ENCODE measurements at places on chromosomes 6 and 20. TPM values are rescaled to one million over a fixed set of nuclear protein-coding genes. Genes with fewer than 3 reads are reported as not detected.

DNA sequence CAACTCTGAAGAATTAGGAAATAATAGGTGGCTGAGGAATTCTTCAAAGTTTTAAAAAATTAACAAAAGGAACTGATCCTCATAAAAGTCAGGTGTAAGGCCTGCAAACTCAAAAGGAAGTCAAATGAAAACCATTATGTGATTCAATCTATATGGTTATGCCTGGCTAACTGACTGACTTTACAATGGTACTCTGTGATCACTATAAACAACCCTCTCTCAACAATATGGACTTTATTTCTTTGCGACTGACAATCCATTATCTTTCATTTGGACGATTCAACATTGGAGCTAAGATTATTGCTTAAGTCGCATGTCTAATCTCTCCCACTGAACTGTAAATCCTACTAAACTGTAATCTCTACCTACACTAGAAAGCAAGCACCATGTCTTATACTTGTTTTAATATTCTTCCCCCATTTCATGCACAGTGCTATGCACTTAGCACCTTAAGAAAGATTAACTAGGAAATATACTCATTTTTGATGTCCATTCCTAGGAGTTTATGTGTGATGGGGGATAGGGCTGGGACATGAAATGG lies 1.4 kb downstream of the STK38 start:
- DNase-seq = peak; percentile 6

GRCh38 chr6:109491207-109491938 lies 8.4 kb upstream of the ZBTB24 start:
- peak; percentile 19 for DNase-seq

- DNase-seq = peak; percentile 65
Observed at GRCh38 chr6:117237561-117237960, 27.8 kb upstream of the VGLL2 start.

DNA sequence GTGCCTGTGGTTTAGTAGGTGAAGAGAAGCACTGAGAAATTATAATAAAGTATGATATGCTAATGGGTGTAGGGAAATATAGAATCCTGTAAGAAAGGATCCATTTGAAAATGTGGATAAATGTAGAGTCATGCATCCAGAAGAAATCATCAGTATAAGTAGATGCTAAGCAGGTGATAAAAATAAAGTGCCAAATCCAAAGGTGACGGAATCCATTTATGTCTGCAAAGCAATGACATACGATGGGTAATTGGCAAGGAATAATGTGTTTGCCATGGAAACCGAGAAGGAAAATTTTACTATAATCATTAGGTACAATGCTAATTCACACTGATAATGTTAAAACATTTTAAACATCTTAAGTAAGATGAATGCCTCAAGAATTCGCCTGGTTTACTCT lies 163.0 kb downstream of the OPN5 start:
- no peak for DNase-seq

GRCh38 chr6:120108061-120108795 lies 758.7 kb upstream of the MAN1A1 start:
- no peak for DNase-seq

STK4 gene
- total RNA-seq = 22.9 TPM

SNAP25 gene
- total RNA-seq = 4.5 TPM

- no peak for DNase-seq
Observed at GRCh38 chr6:98560841-98561240, 273.5 kb upstream of the POU3F2 start.

DNA sequence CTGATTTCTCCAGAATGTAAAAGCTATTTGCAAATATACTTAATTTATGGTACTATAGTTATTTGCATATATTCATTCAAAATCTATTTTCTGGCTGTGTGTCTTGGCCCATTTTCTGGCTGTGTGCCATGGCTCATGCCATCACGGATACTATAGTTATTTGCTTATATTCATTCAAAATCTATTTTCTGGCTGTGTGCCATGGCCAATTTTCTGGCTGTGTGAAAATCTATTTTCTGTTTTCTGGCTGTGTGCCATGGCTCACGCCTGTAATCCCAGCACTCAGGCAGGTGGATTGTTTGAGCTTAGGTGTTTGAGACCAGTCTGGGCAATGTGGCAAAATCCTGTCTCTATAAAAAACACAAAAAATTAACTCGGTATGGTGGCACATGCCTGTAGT lies 28.9 kb upstream of the RIPK1 start:
- DNase-seq = no peak

DNA sequence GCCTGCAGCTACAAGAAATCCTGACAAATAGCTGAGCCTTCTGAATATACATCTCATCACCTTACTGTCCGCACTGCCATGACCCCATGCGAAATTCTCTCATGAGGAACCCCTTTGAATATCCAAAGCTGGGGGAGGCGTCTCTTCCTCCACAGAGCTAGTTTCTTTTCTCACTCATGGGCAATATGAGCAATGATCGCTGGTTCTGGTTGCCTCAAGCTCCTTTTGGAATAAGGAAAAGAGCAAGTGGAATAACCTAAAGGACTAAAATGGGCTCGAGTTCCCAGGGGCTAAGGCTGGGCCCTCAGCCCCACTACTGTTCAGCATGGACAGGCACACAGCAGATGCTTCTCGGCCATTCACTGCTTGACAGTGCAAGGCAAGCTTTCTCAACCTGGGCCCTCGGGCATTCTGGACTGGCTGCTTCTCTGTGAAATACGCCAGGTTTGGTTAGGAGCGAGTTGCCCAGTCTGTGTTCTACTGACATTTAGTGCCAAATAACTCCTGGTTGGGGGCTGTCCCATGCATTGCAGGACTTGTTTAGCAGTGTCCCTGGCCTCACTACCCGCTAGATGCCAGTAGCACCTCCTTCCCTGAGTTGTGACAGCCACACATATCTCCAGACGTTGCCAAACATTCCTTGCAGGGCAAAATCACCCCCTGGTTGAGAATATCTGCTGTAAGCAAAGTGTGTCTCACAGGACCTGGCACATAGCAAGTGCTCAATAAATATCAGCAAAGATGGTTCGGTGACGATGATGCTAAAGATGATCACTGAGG lies 156.8 kb downstream of the CEBPB start:
- no peak for DNase-seq

GSS gene
- total RNA-seq = 39.0 TPM

GRCh38 chr6:81396916-81397315 lies 355.6 kb downstream of the TENT5A start:
- no peak for DNase-seq

TINAG gene
- total RNA-seq = not detected

TBXT gene
- total RNA-seq = not detected

C6orf163 gene
- total RNA-seq = 1.8 TPM

- DNase-seq = no peak
Observed at GRCh38 chr6:118501765-118502164, 46.3 kb upstream of the PLN start.

CDH4 gene
- total RNA-seq = 4.8 TPM

COL12A1 gene
- 1,023 TPM for total RNA-seq

IP6K3 gene
- 1.8 TPM for total RNA-seq

TREM2 gene
- total RNA-seq = under 0.01 TPM

MOG gene
- not detected for total RNA-seq

DNA sequence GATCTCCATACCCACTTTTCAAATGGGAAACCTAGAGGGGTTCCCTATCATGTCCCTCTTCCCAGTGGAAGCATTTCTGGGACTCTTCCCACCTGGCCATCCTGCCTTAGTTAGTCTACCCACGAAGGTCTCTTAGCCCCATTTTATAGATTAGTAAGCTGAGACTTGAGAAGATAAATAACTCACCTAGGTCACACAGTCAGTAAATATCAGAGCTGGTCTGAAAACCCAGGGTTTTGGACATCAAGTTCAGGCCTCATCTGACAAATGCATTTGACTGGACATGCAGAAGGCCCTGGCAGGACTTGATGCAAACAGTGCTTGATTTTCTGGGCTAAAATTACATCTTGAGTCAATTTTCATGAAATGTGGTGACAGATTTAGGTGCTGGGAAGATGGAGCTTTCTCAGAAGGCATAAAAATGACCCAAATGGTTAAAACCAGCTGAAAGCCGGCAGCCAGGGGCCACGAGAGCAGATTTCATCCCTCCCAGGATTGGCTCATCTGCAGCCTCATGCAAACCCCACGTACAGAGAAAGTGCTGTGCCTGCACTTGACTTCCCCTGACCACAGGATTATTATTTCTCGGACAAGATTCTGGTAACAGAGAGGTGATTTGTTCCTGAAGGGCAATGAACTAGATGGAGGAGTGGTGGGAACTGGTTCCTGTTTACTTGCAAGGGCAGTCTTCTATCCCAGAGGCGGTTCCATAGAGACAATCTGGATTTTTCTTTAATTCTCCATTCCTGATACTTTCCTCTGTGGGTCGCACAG lies 23.1 kb downstream of the CPNE5 start:
- DNase-seq = peak; percentile 15

DNA sequence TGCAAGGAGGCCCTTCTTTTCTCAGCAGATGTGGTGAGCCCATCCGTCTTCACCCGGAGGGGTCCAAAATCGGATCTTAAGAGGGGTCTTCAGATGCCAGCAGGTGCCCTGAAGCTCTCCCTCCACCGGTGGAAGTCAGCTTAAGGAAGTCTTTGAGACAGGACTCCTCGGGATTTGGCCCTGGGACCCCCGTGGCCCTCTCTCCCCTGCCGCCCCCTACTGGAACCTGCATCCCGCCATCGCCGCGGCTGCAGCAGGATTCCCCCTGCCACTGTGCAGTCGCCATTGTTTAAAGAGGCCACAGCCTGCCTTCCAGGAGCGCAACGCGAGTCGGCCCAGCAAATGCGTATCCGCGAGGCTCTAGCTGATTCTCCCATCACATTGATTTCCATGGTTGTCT lies 292.5 kb upstream of the ZNF337 start:
- DNase-seq = no peak

DNA sequence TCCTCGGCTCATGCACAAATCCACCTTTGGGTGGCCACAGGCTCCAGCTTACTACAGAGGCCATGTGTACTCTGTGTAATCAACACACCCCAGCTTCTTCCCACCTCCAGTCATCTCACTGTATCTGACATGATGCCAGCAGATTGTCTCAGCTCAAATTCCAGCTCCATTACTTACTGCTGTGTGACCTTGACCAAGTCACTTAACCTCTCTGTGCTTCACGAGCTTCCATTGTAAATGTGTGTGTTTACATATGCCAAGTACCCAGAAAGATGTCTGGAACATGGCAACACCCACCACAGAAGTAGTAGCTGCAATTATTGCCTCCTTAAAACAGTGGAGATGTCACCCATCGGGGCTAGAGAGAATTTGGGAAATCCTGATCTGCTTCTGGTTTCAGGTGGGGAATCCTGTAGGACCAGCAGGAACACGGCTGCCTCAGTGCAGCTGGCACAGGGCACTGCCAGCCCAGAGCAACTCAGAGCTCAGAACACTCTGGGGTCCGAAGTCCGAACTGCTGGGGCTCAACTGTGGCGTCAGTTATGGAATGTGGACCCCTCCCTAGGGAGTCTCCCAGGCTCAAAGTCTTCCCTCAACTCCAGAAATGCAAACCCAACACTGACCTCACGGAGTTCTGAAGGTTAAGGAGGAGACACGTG lies 21.2 kb upstream of the HLA-B start:
- DNase-seq = no peak

GRCh38 chr6:56434606-56435005 lies 187.2 kb upstream of the COL21A1 start:
- DNase-seq = no peak

GRCh38 chr6:139580592-139581484 lies 206.4 kb upstream of the CITED2 start:
- no peak for DNase-seq

GRCh38 chr20:62294516-62294915 lies 8.3 kb upstream of the ADRM1 start:
- no peak for DNase-seq

GRCh38 chr20:42474646-42475045 lies 715.1 kb downstream of the PTPRT start:
- no peak for DNase-seq

POU5F1 gene
- total RNA-seq = under 0.01 TPM

DNA sequence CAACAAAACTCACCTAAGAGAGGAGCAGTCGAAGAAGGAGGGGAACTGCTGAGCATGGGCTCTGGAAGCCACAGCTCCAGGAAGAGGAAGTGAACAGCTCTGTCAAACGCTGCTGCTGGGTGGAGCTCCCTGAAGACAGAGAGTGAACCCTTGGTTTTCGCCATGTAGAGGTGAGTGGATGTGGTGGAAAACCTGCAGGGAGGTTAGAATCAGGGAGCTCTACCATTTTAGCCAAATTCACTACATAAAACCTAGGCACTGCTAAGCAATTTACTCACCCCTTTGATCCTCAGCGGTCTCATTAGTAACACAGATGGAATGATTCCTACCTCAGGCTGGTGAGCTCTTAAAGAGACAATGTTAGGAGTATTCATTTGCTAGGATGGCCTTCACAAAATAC lies 19.4 kb upstream of the TFAP2A start:
- no peak for DNase-seq

DNA sequence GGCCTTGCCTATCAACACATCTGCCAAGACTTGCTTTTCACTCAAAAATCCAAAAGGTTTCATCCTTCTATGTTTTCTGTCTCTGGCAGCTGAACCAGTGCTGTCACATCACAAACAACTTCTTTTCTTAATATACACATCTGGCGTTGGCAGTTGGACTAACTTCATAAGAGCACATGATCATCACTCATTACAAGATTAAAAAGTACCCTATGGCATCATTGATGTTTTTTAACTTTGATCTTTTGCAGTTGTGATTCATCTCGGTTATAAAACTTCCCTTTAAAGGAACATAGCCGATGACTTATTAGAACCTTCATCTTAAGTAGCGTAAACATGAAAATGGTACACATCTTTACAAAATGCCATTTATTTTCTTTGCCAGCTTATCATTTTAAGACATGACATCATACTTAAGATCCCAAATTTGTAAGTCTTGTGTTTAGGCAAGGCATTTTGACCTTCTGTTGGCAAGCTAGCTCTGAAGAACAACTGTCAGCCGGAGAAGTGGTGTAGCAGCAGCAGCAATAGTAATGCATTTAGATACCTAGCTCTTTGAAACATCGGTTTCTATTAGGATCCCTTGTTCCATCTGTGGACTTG lies 64.2 kb upstream of the SUPT3H start:
- peak; percentile 41 for DNase-seq

VNN1 gene
- not detected for total RNA-seq

- peak; percentile 86 for DNase-seq
Observed at GRCh38 chr6:139587469-139587868, 213.0 kb upstream of the CITED2 start.

FILIP1 gene
- total RNA-seq = 0.33 TPM

C4B gene
- 43.9 TPM for total RNA-seq

- DNase-seq = no peak
Observed at GRCh38 chr6:144307880-144308279, 22.7 kb downstream of the UTRN start.

DNA sequence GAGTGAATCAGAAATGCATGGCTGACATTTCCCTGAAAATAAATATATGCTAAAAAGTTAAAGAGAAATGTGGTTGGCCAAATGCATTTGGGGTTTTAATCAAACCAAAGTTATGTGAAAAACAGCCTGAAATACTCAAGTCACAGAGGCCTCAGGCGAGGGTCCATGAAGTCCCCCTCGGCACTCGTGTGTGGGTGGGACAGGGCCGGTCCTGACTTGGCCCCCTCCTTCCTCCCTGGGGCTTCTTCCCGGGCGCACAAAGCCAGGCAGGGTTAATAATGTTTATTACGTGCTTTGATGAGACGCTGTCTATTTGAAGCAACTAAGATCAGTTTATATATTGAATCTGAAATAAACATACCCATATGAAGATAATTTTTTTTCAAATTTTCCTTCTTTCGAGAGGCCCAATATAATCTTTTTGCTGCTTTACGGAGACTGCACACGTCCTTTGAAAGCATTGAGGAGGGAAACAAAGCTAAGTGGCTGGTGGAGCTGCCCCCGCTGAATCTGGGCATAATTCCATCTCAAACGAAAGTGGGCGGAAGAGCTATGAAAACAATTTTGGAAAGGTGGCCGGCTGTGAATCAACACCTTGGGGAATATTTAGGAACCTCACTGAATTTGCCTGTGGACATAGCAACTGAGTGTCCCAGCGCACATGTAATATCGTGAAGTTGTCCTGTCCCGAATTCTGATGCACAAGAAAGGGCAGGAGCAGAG lies 55.8 kb upstream of the SMOC2 start:
- no peak for DNase-seq

Data from fibroblast of lung (primary cell).